Hippocampal formation (tissue), 2 donors: ENCODE measurements at places on chromosomes 6 and 20.
A peak's percentile ranks its signal among the peaks of the same experiment; 100 is the strongest.

- no peak for DNase-seq
Measured at GRCh38 chr6:74057326-74057725, 361.3 kb downstream of the CD109 start.

DNA sequence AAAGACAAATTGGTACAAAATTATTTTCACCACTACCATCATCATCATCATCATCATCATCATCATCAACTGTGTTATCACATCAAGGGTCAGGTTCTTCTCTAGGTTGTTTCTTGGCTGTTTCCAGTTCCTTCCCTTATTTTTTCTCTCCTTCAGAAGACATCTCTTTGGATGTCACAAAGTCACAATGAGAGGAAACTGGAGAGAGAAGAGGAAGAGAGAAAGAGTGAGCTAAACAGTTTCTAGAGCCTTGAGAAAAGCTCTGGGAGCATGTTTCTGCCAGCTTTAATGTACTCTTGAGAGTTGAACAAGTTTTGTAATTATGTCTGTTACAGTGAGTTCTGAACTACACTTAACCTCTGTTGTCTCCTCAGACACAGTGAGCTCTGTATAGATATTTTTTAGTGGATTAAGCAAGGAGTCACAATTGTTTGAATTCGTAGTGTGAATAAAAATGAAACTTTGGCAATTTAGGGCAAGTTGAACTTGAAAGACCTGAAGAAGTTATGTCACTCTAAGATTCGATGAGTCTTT lies 123.0 kb upstream of the AKIRIN2 start:
- DNase-seq = no peak

- no peak for DNase-seq
Measured at GRCh38 chr6:17890309-17890708, 97.1 kb downstream of the KIF13A start.

DNA sequence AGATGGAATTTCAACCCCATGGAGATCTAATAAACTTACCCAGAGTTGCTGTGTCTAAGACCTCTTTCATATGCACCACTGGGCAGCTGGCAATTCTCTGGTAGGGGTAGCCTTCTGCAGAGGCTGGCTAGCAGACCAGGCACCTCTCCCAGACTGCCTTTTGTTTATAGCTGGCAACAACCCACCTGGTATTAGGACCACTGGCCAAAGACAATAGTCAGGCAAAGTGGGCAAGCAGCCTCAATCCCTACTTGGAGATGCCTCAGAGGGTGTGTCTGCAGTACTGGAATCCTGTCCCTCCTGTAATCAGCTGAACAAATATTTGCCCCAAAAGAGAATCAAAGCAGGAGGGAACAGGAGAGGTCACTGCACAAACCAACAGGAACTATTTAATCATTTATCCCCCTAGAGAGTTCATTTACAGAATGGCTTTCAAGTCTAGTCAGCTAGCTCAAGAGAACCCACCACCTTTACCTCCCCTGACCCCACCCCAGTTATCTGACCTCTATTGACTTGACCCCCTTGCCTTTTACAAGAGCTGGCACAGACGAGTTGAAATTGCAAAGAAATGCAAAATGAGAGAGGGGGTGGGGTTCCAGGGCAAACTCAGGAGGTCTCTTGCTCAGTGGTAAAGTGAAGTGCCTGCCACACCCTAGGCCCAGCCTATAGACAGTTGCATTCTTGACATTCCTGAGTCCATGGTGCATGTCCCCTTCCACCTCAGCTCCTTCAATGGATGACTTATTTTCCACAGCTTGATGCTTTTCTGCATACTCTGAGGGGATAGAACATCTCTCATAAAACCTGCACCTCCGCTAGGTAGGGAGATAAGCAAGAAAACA lies 2.8 kb downstream of the BCL2L1 start:
- DNase-seq = peak; percentile 31

GRCh38 chr6:55260181-55260580 lies 67.1 kb upstream of the GFRAL start:
- DNase-seq = no peak

DNA sequence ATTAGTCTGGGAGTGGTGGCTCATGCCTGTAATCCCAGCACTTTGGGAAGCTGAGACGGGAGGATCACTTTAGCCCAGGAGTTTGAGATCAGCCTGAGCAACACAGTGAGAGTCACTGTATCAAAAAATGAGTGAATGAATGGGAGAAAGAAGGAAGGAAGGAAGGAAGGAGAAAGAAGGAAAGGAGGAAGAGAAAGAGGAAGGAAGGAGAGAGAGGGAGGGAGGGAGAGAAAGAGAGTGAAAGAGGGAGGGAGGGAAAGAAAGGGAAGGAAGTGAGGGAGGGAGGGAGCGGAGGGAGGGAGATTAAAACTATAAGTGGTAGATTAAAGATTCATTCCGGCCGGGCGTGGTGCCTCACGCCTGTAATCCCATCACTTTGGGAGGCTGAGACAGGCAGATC lies 28.9 kb upstream of the RREB1 start:
- no peak for DNase-seq

DNA sequence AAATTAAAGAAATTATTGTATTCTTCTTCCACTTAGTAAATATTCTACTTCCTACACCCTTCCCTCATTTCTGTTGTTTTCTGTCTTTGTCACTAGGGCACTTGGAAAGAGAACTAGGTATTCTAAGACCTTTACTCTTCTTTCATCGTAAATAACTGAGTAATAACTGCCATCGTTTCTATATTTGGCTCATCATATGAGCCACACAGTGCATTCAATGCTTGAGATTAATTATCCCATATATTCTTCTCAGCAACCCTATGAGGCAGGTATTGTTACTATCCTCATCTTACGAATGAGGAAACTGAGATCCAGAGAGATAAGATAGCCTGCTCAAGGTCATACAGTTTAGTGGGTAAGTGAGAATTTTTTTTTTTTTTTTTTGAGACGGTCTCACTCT lies 38.9 kb downstream of the LRP11 start:
- no peak for DNase-seq

- DNase-seq = no peak
Measured at GRCh38 chr6:162198925-162199324, 528.6 kb downstream of the PRKN start.

- no peak for DNase-seq
Measured at GRCh38 chr20:63846128-63846771, 15.0 kb upstream of the ABHD16B start.

DNA sequence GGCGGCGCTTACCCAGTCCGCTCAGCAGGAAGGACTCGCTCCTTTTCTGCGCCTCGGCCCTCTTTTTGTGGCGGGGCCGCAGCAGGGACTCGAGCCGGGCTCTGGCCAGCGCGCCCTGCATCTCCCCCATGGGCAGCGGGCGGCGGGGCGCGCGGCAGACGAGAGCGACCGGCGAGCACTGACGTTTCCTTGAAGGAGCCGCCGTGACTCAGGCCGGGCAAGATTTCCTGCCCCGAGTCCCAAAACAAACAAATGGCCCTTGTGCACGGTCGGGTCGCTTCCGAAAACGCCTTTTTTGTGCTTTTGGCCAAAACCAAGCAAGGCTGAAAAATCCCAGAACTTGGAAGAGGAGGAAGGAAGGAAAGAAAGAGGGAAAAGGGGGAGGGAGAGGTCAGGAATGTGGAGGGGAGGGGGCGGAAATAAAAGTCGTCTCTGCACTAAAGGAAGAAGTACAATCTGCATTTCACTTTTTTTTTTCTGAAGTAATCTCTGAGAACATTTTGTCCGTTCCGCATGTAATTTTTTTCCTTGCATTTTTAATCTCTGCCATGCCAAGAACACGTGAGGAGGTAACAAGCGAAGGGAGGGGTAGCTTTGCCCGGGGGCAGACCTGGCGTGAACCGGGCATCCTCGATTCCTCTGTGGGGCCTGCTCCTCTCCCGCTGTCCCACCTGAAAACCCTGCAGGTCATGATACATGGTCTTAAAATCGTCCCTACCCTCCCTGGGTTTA lies 123.3 kb upstream of the SLC2A12 start:
- peak; percentile 74 for DNase-seq

DNA sequence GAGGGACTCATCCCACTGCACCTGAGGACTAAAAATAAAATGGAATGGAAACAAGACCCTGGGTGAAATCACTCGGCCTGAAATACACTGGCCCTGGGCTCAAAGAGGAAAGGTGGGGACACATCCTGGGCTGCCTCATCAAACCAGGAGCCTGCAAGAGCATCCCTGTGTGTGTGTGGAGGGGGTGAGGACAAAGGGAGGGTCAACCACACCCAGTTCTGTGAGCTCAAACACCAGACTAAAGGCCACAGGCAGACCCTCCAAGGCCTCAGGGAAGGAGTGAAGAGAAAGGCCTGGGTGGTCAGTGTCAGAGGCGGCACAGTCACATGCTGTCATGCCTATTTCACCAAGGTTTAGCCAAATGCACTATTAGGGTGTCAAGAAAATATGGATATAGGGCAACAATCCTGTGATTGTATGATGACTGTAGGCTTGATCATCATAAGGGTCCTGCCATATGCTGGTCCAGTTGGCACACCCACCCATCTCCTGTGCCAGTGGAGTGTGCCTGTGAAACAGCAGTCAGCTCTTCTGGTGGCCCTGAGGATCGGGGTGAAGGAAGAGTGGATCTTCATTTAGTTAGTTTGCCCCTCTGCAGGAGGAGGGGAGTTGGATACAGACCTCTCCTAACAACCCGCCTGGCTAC lies 28.9 kb downstream of the SRSF3 start:
- no peak for DNase-seq

GRCh38 chr20:60108397-60108796 lies 150.2 kb downstream of the CDH26 start:
- DNase-seq = no peak

- no peak for DNase-seq
Measured at GRCh38 chr6:145155411-145155810, 579.9 kb downstream of the EPM2A start.

DNA sequence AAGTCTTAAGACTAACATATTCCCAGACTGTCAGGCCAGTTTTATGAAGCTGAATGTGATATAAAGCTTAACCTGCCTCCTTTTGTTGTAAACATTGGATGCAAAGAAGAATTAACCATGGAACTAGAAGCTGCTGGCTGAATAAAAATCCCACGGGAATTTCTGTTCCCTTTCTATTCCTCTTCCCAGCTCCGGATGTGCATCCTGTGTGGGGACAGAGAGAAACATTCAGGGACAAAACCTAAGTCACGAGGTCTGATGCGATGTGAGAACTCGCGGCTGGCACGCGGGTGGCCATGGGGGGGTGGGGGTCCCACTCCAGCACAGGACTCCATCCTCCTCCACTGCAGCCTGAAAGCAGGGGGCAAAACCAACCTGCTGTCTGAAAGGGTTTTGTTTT lies 32.2 kb downstream of the RAMACL start:
- no peak for DNase-seq

GRCh38 chr20:21278829-21279228 lies 24.3 kb upstream of the XRN2 start:
- no peak for DNase-seq

- DNase-seq = no peak
Measured at GRCh38 chr20:34458631-34459030, 57.6 kb upstream of the DYNLRB1 start.

DNA sequence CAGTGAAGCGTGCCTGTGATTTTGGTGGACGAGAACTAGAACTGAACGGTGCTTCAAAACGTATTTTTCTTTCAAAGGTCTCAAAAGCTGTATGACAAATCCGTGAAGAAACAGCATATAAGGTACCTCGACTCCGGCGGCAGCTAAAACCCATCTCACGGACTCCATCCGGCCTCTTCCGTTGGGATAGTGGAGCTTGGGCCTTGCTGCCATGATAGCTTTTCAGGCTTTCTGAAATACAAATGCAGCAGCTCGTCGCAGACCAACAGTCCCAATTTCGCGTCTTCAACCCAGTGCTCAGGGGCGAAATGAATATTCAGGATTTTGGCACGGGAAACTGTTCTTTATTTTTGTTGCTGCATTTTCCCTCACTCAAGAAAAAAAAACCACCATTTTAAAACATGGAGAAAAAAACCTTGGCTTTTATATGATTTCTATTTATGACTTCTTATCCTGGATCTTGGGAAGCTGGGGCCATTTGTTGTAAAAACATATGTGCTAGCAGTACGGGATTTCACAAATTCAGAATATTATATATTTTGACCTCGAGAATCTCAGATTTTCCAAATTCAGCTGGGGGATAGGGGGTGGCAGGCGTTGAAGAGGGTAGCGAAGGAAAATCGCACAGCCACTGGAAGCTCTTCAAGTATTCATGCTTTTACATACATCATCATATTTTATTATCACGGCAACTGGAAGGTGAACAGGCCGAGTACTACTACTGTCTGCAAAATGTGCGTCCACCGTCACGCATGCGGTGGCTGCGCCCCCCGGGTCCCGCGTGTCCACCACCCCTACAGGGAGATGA lies 849 bp downstream of the GSTA4 start:
- DNase-seq = peak; percentile 65

GRCh38 chr6:9361749-9362148 lies 926.4 kb upstream of the SLC35B3 start:
- no peak for DNase-seq

- peak; percentile 87 for DNase-seq
Measured at GRCh38 chr6:13328076-13328874, at the start of gene TBC1D7. TBC1D7 (minus strand) TSS chr6:13328537; CDS start chr6:13326898, 1,639 bp downstream.

- no peak for DNase-seq
Measured at GRCh38 chr6:76942203-76942966, 520.9 kb downstream of the HTR1B start.

- no peak for DNase-seq
Measured at GRCh38 chr20:5033566-5033965, 32.3 kb upstream of the SLC23A2 start.

DNA sequence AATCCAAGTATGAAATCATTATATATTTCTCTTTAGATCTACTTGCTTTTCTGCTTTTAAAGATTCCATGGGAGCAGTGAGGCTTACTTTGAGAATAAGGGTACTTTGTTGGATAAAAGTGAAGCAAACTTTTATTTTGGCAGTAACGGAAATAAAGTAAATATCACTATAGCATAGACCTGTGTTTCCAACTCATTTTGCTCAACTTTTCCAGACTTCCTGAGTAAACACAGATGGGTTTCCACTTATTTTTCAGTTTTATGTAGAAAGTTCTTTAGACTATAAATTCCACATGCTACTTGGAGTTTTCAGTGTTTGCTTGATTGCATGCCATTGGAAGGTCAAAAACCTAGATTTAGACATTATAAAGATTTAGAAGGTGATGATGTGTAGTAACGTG lies 6.2 kb downstream of the STX16 start:
- DNase-seq = no peak

DNA sequence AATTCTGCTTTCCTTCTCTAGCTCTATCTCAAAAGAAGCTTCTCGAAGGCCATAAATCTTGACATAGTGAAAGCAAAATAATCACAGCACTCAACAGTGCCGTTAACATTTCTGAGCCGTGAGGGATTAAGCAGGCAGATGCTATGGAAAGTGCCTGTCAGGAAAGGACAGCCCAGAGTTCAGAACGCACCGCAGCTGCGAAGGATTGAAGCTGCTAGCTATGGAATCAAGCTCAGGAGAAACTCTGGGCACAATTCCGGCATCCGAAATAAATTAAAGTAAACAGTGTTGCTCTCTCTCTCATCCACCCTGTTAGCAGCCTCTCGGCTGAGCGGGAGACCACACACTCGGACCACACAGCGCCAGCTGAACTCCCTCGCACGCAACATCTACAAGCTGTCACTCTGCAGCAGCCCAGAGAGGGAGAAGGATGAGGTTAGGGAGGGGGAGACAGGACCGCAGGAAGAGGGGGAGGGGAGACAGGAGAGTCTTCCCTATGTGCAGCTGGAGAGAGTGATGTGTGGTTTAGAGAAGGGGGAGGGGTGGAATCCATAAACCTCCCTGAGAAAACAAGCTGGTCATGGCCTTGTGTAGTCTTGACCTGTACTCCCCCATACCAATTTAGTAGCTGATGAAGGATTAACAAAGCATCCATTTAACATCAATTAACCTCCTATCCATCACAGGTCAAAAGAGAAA lies 9.0 kb downstream of the EXOC2 start:
- no peak for DNase-seq

- no peak for DNase-seq
Measured at GRCh38 chr6:2244261-2245102, 923 bp downstream of the GMDS start.

GRCh38 chr6:158762787-158763433 lies 56.3 kb downstream of the EZR start:
- no peak for DNase-seq
